HFFc6 (cell line): ENCODE measurements at places on chromosomes 13 and 19. TPM values are rescaled to one million over a fixed set of nuclear protein-coding genes. Genes with fewer than 3 reads are reported as not detected.

The CNMD gene
- not detected in 2 replicates for total RNA-seq

The C19orf38 gene
- 0.40 to 0.87 TPM in 2 of 3 replicates, not detected in the other for total RNA-seq

The GARIN5A gene
- 0.80 to 0.83 TPM in 2 of 3 replicates, not detected in the other for total RNA-seq

The ZNF90 gene
- total RNA-seq, result 0.52 and 1.1 TPM in 2 replicates

The TMEM145 gene
- total RNA-seq, result 0.16 to 0.44 TPM (median 0.34 TPM) in 3 replicates

The BEST2 gene
- not detected in 3 replicates for total RNA-seq

The ZNF507 gene
- 15.6 to 17.3 TPM (median 16.7 TPM) in 3 replicates for total RNA-seq

The LAMP1 gene
- total RNA-seq, result 255 to 281 TPM (median 262 TPM) in 3 replicates

GRCh38 chr13:97322740-97323342 lies 100.7 kb downstream of the MBNL2 start:
- no peak for DNase-seq

DNA sequence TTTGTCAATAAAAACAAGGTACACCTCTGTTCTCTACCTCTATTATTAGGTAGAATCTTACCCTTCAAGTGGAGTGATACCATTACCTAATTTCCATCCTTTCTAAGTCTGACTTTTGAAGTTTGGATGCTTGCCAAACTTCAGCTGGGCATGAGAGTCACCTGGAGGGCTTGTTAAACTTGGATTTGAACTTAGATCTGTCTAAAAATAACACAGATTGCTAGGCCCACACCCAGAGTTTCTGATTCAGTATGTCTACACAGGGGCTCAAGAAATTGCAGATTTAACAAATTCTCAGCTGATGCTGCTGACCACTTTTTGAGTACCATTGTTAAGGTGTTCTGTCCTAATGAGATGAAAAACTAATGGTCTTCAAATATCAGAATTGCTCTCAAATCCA lies 512.2 kb downstream of the LMO7 start:
- DNase-seq, result no peak

DNA sequence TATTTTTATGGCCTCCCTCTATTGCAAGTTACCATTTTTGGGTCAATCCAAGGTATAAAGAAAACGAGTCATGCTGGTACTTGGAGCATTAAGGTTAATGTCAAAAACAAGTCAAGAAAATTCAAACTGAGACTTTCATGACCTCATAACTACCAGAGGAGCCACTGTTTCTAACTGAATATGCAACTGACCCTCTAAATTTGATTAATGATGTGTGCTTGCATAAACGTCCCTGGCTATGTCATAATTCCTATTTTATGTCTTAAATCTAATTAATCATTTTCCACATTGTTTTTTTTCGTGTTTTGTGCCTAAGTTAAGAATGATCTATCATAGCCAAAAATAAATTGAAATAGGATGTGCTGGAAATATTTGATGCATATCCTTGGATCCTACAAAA lies 396.7 kb upstream of the GPC6 start:
- DNase-seq, result no peak

- no peak for DNase-seq
These were observed 128.6 kb upstream of the KL start for GRCh38 chr13:32887617-32888016.

DNA sequence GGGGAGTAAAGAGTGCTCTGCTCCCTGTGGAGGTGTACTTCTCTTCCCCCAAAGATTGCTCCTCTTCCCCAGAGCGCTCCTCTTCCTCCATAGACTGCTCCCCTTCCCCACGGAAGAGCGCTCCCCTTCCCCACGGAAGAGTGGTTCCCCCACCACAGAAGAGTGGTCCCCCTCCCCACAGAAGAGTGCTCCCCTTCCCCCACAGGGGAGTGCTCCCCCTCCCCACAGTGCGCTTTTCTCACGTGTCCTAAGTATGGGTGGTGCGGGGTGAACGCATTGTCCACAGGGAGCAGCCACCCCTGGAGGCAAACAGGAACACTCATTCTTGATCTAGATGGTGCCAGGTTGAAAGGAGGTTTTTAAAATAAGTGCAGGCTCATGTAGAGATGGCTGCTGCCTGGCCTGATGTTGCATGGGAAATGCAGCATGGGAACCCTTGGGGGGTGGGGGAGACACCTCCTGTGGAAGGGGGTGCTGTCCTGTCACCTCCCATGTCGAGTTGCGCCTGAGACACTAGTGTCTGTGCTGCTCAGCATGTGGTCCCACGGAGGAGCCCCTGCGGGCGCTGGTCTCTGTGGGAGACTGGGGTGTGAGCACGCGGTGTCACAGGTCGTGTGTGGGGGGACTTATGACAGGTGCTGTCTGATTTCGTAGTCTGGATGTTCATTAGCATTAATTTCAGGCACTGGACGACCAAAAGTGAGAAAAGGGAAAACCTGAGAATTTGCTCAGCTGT lies 52.2 kb downstream of the ATP11A start:
- no peak for DNase-seq

GRCh38 chr13:73290844-73291243 lies 232.0 kb downstream of the KLF5 start:
- DNase-seq, result no peak

GRCh38 chr13:75325711-75326110 lies 156.3 kb downstream of the TBC1D4 start:
- no peak for DNase-seq

GRCh38 chr13:26762745-26763345 lies 2.3 kb upstream of the GPR12 start:
- DNase-seq, result no peak

GRCh38 chr19:23402388-23402787 lies 7.1 kb upstream of the ZNF91 start:
- DNase-seq, result no peak

DNA sequence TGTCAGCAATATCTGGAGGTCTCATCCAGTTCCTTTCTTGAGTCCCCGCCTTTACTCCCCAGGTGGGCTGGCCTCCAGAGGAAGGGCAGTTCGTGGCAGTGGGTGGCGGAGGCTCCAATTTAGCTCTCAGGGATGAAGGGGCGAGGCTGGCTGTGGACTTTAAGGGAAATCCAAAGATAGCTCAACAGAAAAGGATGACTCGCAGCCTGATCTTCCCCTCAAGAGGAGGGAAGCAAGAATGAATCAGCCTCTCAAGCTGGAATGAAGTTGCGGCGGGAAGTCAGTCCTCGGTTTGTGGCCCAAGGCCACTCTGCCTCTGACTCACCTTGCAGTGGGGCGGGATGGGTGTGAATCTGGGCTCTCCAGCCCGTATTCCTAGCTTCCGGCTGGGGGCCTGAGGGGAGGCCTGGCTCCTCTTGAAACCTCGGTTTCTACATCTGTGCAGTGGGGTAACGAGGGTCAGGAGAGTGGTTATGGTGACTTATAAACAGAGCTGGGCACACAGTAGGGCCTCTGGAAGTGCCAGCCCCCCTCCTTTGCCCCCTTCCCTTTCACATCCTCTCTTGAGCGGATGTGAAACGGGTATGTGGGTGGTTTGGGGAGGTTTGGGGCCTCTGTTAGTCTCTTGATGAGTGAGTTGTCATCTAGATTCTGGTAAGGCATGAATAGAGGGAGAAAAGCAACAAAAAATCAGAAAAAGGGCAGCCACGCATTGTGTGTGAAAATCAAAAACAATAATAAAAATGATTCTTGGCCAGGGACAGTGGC lies 10.5 kb upstream of the SMG9 start:
- DNase-seq, result peak; percentile 98

GRCh38 chr19:38971672-38972071 lies 3.9 kb downstream of the FBXO17 start:
- DNase-seq, result no peak

- DNase-seq, result no peak
These were observed 4.4 kb downstream of the EFNB2 start for GRCh38 chr13:106530980-106531481.

GRCh38 chr19:5882421-5882968 lies 12.2 kb upstream of the FUT5 start:
- no peak for DNase-seq
